ENCODE measurements at places on chromosomes 3 and 15.

DNA sequence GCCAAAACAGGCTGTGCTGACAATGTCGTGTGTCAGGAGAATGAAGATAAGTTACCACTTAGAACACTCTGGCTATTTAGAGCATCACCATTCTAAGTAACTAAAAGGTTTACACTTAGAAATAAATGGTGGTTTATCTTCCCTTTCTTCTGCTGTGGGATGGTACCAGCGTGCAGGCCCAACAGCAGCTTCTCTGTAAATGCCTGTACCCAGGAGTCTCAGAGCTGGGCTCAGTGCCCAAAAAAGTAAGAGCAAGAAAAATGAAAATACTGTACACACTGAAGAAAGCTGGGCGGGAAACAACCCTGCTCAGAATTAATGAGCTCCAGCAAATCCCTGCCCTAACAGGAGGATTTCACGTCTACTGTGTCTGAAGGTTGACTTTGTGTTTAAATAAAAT lies 206.5 kb downstream of the MFSD1 start:
- no peak for DNase-seq

GRCh38 chr3:6508410-6508759 lies 352.5 kb upstream of the GRM7 start:
- no peak for DNase-seq

GRCh38 chr3:184500344-184500923 lies 61.2 kb upstream of the EPHB3 start:
- DNase-seq = no peak

DNA sequence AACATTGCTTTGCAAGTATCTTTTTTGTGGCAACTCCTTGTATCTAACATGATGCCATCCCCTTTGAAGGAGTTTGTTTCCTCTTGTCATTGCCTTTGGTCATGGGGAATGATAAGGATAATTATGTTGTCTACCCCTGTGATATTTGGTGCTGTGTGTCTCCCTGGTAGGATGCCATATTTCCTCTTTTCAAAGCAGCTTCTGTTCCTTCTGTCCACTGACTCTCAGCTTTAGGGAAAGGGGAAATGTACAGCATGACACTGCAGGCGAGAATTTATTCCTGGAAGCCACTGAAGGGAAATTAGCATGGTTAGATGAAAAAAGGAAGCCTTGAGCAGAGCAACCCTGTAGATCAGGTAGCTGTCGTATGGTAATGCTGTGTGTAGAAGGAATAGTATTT lies 576.7 kb downstream of the CADM2 start:
- no peak for DNase-seq

- DNase-seq = no peak
Measured at GRCh38 chr3:66464512-66464894, 36.3 kb downstream of the LRIG1 start.

DNA sequence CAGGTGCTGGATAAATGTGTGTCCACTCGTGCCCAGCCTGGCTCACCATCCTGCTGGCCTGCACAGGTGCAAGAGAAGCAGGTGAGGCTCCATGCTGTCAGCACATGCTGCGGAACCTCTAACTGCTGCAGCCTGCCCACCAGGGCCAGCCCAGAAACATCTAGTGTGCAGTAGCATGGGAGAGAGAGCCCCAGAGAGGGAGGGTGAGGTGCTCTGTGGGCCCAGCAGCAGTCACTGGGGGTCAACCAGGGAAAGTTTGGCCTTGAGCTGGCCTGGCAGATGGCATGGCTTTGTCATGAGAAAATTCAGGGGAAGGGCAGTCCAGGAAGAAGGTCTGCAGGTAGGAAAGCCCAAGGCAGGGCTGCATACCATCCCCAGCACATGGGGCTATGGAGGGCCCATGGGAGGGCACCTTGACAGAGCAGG lies 18.2 kb upstream of the PRR23E start:
- DNase-seq = no peak

GRCh38 chr3:184658223-184658928 lies 53.5 kb downstream of the MAGEF1 start:
- no peak for DNase-seq

DNA sequence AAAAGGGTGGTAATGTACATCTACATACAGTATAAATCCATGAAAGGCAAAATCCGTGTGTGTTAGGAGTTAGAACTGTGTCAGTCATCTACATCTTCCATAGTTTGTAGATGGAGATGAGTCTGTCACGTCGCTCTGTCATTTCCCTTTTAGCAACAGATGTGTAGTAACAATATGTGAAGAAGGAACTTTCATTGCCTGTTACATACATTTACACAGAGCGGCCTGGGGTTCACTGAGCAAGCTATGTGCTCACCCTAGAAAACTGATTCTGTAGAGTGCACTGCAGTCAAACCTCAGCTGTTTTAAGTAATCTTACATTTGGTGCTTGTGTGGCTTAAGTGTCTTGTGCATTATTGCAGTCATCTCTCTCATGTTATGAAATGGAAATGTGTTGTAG lies 41.6 kb upstream of the AP3B2 start:
- no peak for DNase-seq

- no peak for DNase-seq
Measured at GRCh38 chr3:23072693-23073092, 130.4 kb upstream of the UBE2E2 start.

DNA sequence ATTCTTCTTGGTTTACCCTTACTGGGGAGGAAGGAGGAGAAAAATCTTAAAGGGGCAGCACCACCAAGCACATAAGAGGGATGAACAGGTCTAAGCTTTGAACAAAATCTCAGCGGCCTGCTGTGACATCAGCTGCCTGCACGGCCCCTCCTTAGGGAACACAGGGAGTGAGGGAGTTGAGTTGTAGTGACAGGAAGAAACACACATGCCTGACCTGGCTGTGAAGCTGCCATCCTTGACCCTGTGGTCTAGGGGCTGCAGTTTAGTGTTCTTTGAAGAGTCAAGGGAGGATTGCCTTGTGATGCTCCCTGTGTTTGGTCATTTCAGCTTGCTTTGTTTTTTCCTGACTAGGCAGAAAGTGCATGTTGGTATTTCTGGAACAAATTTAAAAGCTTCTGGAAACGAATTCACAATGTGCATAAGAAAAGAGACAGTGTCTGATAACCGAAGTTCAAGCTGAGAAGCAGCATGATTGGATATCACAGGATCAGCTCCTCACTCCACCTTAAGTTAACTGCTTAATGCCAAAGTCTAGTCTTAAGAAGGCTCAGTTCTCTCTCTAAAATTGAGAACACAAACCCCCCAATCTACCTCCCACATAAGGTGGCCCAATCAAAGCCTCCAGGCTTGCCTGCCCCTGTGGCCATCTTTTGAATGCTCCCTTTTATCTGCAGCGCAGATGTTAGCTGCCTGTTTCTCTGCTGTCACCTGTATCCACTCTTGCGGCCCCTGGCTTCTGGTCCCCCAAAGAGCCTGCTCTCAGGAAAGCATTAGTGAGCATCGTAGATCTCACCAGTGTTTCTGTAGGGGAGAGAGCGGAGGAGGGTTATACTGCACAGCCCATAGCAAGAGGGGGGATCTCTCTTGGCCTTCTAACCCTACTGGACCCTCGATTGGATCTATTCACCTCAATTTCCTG lies 82.2 kb downstream of the SCN11A start:
- DNase-seq = no peak

GRCh38 chr3:108489776-108490175 lies 20.6 kb downstream of the MYH15 start:
- DNase-seq = no peak

- no peak for DNase-seq
Measured at GRCh38 chr3:162437480-162437879, 940.9 kb downstream of the OTOL1 start.

GRCh38 chr15:27538325-27538724 lies 560.8 kb downstream of the OCA2 start:
- DNase-seq = no peak

DNA sequence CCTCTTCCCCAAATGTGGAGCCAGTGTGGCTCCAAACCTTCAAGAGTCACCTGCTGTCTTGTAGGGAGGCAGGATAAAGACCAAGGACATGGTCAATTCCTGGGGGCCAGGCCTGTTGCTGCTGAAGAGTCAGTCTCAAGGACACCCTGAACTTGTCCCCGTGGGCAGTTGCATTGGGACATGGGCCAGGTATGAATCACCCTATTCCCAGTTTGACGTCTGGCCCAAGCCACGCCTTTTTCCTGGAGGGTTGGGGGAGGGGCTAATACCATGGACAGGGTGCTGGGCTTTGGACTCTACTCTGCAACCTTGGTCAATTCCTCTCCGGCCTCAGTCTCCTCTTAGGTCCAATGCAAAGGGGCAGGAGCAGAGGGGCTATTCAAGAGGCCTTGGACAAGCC lies 10.4 kb downstream of the ATP2B2 start:
- peak; percentile 76 for DNase-seq

DNA sequence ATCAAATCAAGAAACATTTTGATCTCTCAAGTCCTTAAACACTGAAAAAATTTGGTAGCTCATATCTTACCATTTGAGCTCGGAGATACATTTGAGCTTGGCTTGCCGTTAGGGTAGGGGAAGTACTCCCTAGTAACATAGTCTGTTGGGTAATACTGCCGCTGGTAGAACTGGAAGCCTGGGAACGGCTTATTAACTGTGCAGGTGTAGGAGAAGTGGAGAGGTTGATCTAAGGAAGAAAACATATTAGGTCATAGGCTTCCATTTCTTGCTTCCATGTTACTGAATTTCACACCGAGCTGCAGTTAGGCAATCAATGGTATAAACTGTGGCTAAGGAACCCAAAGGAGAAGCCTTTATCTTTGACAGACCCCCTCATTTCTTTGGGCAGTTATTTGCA lies 32.5 kb downstream of the PHC3 start:
- DNase-seq = no peak

DNA sequence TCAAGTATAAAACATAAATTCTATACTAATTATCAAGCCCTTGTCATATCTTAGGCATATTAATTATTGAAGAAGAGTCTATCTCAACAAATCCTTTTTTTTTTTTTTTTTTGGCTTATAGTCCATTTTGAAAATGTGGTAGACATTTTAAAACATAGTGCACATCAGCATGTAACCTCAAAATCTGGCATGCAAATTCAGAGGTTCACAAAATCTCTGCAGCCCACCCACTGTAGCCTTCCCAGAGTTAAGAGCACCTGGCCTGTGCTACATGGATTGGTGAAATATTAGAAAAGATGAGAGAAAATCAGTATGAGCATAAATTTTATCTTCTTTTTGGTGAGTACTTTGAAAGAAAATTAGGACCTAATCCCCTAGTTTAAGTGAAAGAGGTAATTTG lies 84.8 kb downstream of the MBNL1 start:
- no peak for DNase-seq

- DNase-seq = no peak
Measured at GRCh38 chr15:38145651-38146111, 107.0 kb upstream of the SPRED1 start.

- no peak for DNase-seq
Measured at GRCh38 chr3:63807961-63808565, 11.0 kb upstream of the C3orf49 start.

GRCh38 chr3:167602041-167602440 lies 51.7 kb downstream of the WDR49 start:
- no peak for DNase-seq

DNA sequence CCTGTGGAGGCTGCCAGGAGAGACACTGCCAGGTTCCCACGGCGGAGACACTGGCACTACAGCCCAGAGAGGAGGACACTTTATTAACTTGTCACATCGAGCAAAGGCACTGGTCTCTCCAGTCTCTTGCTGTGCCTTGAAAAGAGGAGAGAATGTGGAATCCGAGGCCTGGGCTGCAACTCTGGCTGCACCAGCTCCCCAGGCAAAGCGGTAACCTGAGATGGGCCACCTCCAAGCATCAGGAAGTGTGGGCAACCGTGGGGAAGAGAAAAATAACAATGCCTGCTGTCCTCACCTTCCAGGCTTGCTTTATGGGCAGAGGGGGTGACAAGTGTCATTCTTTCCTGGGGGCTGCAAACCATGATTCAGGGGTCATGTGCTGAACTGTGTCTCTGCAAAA lies 91.6 kb upstream of the RGMA start:
- DNase-seq = no peak

DNA sequence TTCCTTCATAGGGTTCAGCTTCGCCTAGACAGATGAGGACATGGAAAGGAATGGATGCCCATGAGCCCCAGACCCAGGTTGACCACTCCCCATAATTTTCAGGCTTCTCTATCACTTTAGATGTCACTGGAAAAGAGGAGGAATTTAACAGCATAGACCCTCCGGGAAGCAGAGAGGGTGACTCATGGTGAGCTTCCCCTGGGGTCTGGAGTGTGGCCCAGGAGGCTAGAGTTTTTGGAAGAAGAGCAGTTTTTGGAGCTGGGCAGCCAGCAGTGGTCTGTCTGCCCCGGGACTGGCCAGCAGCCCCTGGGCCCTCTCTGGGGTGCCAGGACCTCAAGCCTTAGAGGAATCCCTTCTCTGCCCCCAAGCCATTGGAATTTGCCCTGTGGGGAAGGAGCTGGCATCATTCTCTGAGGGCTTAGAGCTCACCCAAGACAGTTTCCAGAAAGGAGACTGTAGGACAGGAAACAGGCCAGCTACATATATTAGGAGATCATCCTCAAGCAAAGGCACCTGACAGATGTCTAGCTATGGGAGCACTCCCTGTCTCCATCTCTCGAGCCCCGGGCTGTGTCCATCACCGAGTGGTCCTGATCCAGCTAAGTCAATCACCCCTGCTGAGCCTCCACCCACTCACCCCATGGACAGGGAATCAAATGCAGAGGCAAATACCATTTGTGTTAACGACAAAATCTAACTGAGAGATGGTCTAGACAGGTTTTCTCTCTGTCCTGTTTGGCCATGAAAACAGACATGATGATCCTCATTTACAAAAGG lies 67.3 kb downstream of the MEGF11 start:
- DNase-seq = no peak

- no peak for DNase-seq
Measured at GRCh38 chr3:165892565-165892964, 55.3 kb upstream of the BCHE start.

DNA sequence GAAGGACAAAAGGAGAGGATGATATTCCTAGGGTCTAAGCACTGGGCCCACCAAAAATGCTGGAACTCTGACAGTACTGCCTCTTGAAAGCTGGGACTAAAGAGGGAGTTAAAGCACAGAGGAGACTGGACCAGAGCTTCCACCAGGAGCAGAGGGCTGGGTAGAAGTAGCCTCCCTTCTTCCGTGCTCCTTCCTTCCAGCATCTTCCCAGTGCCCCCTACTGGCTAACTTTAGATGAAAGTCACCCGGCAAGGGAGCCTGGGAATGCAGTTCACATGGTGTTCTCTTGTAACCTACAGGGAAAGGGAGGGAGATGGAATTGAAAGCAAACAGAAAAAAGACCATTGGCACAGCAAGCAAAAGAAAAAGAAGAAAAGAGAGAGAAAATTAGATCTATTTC lies 106.1 kb upstream of the COL8A1 start:
- no peak for DNase-seq

DNA sequence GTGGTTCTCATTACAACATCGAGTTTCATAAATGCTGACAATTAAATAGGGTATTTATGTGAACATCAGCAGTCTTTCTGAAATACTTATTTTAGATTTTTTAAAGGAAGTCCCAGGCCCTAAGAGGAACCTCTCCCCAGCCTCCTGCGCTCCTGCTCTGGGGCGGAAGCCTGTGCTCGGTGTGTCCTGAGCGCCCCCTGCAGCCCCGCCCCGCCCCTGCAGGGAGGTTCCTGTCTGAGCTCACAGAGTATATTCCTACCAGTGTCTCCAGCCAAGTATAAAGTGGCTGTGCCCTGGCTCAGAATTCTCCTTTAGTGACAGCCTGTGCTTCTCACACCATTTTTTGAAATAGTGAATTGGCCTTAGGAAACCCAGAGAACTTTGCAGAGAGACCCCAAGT lies 567.9 kb downstream of the GOLGA6L6 start:
- DNase-seq = no peak
